Frontal cortex (tissue), 4 donors: ENCODE measurements at places on chromosomes 16 and 17. TPM values are rescaled to one million over a fixed set of nuclear protein-coding genes. Genes with fewer than 3 reads are reported as not detected.

GRCh38 chr16:4115209-4115948 lies 863 bp downstream of the ADCY9 start:
- DNase-seq: peak; percentile 74

The AFMID gene
- 33.4 TPM for total RNA-seq

DNA sequence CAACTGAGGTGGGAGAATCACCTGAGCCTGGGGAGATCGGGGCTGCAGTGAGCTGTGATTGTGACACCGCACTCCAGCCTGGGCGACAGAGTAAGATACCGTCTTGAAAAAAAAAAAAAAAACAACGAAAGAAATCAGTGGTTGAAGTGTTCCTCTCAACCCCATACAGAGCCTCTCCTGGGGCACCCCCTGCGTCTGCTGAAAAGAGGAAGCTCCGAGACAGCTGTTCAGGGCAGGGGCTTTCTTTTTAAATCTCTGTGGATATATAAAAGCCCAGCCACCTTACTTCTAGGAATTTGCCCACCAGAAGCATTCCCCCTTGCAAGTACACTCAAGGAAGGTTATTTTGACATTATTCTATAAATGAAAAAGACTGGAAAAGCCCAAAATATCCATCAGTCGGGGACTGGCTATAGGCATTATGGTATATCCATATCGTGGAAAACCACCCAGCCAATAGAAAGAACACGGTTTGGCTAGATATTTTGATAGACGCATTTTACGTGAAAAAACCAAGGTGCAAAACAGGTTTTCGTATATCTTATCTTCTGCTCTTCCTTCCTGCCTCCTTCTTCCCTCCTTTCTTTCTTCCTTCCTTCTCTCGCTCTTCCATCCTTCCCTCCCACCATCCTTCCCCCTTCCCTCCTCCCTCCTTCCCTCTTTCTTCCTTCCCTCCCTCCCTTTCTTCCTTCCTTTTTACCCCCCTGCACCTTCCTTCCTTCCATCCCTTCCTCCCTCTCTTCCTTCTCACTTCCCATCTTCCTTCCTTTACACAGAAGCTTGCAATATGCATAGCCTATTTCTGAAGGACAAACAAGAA lies 9.2 kb upstream of the CCL22 start:
- DNase-seq: no peak

DNA sequence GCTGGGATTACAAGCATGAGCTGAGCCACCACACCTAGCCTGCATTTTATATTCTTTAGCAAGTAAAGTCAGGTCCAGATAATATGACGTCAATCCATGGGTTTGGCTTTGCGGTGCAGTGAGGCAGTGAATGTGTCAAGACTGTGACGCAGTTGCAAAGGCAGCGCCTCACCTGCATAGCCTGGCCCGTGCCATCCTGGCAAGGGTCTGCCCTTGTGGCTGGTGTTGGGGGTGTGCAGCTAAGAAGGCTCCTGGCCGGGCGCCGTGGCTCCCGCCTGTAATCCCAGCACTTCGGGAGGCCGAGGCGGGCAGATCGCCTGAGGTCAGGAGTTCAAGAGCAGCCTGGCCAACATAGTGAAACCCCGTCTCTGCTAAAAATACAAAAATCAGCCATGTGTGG lies 7.0 kb downstream of the PDF start:
- DNase-seq: no peak

The SRCIN1 gene
- total RNA-seq: 23.6 TPM

DNA sequence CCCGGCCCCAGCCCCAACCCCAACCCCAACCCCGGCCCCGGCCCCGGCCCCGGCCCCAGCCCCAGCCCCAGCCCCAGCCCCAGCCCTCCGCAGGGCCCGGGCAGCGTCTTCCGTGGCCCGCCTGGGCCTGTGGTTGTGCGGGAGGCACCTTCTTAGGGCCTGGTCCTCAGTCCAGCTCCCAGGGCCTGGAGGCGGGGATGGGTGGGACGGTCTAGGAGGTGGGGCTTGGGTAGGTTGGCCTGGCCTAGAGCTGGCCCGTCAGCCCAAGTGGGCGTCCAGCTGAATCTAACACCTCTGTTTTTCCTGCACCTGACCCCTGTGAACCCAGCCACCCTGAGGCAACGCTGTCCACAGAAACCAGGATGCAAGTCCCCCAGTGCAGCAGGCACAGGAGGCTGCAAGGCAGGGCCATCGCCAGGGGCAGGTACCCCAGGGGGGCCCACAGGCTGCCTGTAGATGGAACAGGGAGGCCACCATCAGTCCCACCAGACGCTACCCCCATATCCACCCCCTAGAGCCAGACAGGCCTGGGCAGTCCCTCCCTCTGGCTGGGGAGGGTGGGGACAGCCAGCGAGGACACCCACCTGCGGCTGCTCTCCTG lies 8.8 kb downstream of the MSLN start:
- no peak for DNase-seq

GRCh38 chr16:4947722-4948503 lies 10.2 kb upstream of the SEC14L5 start:
- no peak for DNase-seq

DNA sequence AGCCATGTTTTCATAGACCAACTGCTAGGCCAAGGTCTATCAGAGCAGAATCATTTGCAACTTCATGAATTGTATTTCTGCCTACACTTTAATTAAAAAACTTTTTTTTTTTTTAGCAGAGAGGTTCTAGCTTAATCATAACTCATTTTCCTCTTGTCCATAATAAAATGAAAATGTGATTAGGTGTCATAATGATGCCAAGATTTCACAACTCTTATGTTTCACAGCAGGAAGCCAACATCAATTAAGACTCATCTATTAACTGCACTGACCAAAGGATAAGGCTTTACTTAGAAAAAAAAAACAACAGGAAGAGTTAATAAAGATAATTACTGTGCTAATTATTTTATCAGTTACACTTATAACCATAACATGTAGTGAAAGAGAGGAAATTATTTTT lies 18.9 kb upstream of the RNF43 start:
- no peak for DNase-seq

DNA sequence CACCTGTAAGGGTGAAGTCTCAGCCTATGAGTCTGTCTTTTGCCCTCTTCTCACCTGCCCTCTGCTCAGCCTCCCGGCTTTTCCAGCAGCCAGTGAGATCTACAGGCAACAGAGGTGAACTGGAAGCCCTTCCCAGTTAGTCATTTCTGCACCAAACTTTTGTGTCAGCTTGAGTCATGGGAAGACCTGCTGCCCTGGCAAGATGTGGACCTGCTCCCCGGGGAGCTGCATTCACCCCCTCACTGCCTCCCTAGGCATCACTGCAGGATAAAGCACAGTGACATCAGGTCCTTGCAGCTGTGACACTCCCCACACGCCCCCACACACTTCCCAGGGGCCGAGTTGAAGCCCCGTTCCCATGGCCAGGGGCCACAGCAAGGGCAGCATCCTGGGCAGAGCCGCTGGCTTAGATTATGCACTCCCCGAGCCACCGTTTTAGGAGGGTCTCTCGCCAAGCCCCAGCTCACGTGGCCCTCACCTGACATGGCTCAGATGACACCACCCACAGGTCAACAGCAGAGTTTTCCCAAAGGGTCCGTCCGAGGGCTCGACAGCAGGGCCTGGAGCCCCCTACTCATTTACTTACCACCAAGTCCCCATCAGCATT lies 6.5 kb upstream of the ABR start:
- DNase-seq: no peak

GRCh38 chr16:57355898-57356414 lies 2.6 kb upstream of the CCL22 start:
- no peak for DNase-seq

The VWA3A gene
- total RNA-seq: 2.4 TPM

GRCh38 chr17:40651939-40652338 lies 4.3 kb upstream of the SMARCE1 start:
- no peak for DNase-seq

DNA sequence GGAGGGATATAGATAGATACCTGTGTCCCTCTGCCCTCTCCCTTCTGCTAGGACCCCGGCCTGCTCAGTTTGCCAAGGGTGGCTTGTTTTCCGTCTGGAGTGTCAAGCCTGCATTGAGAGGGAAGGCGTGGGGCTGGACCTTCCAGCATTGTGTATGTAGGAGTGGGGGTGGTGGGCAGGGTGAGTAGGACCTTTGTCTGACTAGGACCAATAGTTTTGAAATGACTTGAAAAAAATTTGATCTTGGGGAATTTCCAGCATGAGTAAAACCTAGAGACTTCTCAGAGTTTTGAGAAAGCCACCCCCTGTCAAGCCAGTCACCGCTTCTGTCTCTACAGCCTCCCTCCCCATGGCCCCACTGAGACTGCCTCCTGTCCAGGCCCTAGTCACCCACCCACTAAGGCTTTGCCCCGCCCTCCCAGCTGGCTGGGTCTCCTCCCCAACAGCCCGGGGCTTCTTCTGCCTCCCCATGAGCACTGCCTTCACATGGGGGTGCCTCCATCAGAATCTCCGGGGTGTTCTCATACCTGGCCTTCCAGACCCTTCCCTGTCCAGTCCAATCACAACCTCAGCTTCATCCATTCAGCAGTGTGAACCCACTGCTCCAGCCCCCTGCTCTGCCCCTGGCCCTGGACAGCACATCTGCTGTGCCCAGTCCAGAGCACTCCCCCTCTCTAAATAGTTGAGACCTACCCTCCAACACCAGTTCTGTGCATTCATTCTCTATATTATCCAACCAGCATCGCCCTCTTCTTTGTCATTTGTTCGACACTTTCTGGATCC lies 207.0 kb downstream of the MSI2 start:
- DNase-seq: no peak

DNA sequence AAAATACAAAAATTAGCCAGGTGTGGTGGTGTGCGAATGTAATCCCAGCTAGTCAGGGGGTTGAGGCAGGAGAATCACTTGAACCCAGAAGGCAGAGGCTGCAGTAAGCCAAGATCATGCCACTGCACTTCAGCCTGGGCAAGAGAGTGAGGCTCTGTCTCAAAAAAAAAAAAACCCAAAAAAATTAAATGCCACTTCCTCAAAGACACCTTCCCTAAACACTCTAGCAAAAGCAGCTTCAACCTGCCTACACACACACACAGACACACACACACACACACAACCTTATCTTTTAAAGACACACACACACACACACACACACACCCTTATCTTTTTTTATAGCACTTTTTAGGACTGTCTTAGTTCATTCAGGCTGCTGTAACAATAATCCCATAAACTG lies 201.7 kb upstream of the PSMD7 start:
- no peak for DNase-seq
